ENCODE measurements at places on chromosomes 13 and 19. TPM values are rescaled to one million over a fixed set of nuclear protein-coding genes. Genes with fewer than 3 reads are reported as not detected.

- DNase-seq: peak; percentile 68
These were observed 5.8 kb upstream of the ONECUT3 start for GRCh38 chr19:1747285-1748114.

DNA sequence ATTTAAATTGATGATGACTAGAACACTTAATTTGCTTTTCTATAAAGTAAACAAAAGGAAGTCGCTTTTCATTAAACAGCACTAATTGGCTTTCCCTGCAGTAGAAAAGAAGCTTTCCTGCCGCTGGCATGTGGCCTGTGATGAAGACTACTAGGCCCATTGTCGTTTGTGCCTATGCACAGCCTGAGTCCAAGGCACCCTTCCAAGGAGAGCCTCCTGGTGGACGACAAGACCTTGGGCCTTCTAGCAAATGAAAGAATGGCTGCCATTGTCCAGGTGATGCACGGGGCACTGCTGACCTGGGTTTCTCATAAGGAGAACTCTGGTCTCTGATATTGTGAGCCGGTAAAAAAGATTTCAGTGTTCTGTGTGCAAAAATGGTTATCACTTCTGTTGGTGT lies 233.0 kb downstream of the COL4A1 start:
- DNase-seq: no peak

DNA sequence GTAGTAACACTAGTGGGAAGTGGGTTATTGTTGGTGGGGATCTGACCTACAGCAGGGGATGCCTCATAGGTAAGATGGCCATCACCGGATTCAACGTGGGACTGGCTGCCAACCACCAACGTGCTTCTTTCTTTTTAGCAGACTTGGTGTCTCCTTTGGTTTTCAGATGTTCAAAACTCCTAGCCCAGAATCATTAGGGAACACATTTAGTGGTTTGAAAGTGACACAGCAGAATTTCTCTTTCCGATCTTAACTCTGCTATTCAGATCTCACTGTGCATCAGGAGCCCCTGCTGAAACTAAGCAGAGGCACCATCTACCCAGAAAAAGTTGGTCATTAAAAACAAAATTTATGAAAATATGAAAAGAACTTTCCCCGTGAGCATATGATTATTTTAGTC lies 36.7 kb upstream of the PCDH8 start:
- no peak for DNase-seq

- DNase-seq: no peak
These were observed 252.8 kb downstream of the RFC3 start for GRCh38 chr13:34070544-34071303.

DNA sequence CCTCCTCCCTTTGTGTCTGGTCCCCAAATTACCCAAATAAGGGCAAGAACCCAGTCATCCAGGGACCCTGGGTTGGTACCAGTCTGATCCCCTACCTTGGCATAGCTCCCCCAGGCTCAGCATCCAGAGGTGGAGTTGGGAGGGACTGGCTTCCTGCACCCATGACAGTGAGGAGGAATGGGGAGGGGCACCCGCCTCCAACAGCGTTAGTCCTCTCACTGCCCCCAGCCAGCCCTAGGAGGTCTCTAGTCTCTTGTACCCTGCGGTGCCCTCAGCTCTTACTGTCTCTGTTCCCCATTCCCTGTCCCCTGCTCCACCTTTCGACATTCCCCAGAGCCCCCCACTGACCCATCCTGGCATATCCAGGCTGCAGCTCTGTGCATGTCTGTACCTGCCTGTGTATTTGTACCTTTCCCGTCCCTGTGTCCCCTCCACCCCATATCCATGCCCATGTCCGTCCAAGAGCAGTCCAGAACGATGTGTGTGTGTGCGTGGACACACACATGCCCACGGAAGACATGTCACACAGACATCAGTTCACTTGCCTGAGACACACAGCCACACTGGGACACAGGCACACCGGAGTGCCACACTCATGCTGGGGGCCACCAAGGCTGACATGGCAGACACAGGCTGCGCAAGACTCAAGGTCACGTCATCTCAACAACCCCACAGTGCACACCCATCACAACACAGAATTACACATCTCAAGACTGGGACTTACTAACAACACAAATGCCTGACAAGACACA lies 17.8 kb downstream of the ERFL start:
- no peak for DNase-seq

- no peak for DNase-seq
These were observed 77.8 kb downstream of the VWA8 start for GRCh38 chr13:41883147-41883546.

- no peak for DNase-seq
These were observed 314.7 kb upstream of the DACH1 start for GRCh38 chr13:72181661-72182060.

- no peak for DNase-seq
These were observed 299.8 kb downstream of the KLF5 start for GRCh38 chr13:73358606-73359095.

DNA sequence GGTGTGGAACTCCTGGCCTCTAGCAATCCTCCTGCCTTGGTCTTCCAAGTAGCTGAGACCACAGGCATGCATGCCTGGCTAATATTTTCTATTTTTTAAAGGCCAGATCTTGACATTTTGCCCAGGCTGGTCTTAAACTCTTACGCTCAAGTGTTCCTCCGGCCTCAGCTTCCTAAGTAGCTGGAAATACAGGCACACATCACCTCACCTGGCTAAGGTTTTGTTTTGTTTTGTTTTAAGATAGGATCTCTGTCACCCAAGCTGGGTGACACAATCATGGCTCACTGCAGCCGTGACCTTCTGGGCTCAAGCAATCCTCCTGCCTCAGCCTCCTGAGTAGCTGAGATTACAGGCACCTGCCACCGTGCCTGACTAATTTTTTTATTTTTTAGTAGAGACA lies 5.5 kb upstream of the RLN3 start:
- no peak for DNase-seq

- DNase-seq: no peak
These were observed 9.1 kb upstream of the BCAM start for GRCh38 chr19:44799627-44800346.

DNA sequence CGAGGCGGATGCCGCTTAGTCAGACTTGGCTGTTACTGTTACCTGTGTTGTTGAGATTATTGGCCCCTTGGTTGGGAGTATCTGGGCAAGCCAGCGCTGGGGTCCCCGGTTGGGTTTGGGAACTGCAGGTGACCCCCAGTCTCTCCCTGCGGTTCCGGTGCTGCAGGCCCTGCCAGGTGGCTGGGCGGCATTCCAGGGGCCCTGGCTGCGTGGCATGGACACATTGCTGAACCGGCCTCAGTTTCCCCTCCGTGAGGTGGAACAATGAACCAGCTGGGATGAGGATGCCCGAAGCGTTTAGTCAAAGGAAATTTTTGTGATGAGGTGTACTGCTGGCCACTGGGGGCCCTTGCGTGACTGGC lies 538 bp downstream of the B3GNT3 start:
- no peak for DNase-seq

- no peak for DNase-seq
These were observed 2.4 kb downstream of the LNX2 start for GRCh38 chr13:27617881-27618321.

- peak; percentile 99 for DNase-seq
These were observed at the start of gene RPL28 for GRCh38 chr19:55385724-55386492. Gene RPL28, plus strand, starts transcription at chr19:55385932. Its CDS starts 426 bp downstream, at chr19:55386358.

DNA sequence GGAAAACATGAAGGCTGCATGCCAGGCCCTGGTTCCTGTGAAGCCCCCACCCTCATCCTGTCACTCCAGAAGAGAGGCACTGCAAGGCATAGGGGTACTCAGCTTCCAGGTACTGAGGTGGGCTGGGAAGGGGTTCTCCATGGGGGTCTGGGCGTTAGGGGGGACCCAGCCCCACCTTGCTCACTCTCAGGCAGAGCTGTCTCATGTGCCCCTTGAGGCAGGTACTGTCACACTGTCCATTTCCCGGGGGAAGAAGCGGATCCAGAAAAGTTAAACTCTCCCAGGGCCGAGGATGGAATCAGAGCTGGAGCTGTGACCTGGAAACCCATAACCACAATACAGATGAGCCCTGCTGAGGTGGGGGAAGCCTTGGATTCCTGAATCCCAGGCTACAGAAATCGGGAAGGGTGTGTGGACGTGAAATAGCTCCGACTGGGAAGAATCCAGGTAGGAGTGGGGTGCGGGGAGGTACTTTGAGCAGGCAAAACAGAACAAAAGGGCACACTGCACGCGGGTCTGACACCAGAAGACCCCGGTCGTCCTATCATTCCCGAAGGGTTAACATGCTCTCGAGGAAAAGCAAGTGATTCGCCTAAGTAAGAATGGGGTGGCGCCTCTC lies 540 bp upstream of the USE1 start:
- DNase-seq: no peak

- no peak for DNase-seq
These were observed 40.0 kb upstream of the F7 start for GRCh38 chr13:113065406-113066141.

DNA sequence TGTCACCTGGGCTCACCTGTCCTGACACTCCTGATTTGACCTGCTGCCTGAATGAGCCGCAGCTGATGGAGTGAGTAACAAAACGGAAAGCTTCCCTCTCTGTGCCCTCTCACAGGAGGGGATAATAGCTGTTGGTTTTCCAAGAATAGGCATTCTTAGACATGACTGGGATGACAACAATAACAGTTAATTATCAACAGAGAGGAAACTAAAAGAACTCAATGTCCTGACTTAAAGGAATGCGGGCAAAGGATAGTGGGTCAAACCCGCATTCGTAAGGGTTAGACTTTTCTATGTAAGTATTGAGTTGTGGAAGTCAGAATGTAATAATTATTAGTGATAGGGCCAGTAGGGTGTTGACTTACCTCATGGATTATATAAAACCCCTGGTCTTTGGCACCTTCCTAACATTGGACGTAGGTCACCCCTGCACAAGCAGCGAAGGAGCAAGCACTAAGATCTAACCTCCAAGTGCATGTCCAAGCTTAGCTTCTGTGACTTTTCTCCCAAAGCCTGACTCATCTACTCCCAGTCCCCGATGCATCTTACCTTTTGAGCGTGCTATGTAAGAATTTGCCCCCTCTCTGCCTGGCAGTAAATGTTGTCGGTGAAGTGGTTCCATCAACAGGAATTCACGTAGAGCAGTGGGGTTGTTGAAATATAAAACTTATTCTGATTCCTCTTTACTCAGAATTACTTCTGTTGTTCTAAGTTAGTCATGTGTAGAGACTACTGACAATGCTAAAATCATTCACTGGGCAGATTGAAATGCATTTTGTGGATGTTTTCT lies 442.3 kb downstream of the FGF9 start:
- DNase-seq: no peak

DNA sequence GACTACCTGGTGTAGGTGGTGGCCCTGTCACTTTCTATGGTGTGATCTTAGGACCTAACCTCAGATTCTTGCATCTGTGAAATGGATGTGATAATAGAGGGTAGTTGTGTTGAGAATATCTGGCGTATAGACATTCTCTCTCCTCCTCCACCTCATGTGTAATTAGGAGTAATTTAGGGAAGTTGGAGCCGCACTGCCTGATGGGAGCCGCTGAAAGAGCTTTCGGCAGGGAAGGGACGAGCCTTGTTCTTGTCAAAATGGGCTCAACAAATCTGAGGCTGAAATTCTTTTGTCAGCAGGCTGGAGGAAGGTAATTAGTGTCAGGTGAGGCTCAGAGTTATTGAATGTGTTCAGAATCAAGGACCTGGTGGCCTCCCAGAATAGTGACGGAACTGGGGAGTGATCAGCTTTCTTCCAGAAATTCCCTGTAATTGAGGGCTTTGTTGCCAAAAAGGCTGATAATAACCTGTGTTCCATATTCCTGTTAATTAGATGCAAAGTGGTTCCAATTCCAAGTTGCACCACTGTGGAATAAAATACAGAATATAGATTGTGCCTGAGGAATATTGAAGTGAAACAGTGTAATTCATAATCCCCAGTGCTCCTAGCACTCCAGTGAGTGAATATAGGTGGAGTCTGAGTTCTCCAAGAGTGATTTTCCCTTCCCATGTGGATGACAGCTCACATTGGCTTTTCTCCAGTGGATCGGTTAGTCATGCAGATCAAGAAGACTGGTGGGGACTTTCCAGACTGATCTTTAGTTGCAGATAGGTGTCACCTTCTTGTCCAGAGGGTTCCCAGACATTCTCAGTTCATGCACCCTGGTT lies 47.5 kb downstream of the SPATA13 start:
- DNase-seq: no peak

GRCh38 chr19:5826531-5827341 lies 12.8 kb downstream of the FUT6 start:
- no peak for DNase-seq

- peak; percentile 87 for DNase-seq
These were observed 3.3 kb downstream of the LYL1 start for GRCh38 chr19:13099073-13099999.

DNA sequence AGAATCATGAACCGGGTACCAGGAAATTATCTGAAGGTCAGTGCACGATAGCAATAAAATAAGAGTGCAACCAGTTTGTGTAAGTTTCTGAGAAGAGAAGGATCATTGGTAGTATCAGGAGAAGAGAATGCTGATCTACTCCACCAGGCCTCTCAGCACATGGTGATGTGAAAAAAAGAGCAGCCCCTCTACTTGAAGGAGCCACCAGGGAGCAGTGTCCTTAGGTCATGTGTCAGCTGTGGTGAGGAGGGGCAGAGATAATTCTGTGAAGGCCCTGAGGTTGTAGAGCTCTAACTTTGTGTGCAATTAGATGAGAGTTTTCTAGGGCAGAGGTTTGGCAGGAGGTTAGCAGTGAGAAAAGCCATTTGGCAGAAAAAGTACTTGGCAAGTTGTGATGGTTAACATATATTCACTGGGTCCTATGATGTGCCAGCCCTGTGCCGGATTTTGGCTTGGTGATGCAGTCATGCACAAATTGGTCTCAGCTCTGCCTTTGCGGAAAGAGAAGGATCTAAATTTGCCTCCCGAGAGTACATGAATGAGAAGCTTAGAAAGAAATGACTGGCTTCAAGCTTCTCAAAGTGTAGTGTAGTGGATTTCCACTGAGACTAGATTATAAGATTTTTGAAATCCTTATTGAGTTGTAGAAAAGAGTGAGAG lies 19.2 kb upstream of the ZC3H13 start:
- no peak for DNase-seq

GRCh38 chr13:39406688-39407087 lies 196.3 kb downstream of the LHFPL6 start:
- no peak for DNase-seq

DNA sequence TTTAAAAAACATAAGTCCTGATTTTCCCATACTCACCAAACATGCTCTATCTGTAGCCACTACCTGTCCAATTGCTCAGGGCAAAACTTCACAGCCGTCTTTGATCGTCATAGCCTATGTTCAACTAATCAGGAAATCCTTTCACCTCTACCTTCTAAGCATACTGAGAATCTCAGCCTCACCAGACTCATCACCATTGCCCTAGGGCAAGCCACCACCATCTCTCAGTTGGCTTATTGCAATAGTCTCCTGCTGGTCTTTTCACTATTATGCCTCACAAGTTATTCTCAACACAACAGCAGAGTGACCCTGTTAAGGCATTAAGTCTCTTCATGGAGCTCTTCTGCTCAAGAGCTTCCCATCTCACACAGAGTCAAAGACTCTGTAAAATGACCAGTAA lies 260.4 kb upstream of the MAB21L1 start:
- no peak for DNase-seq

Gene PRSS57
- total RNA-seq: 0.59 TPM

Gene SOX1
- total RNA-seq: not detected

Gene ZNF223
- total RNA-seq: 0.20 TPM

Gene CSNK1A1L
- not detected for total RNA-seq

Gene ZGLP1
- total RNA-seq: 0.93 TPM

Gene ZNF729
- not detected for total RNA-seq

Gene FLT1
- total RNA-seq: 0.44 TPM

Gene SPACA4
- not detected for total RNA-seq

Gene C19orf73
- 1.8 TPM for total RNA-seq

Gene ZNF723
- total RNA-seq: not detected
